ENCODE measurements at places on chromosomes 2 and 18.

DNA sequence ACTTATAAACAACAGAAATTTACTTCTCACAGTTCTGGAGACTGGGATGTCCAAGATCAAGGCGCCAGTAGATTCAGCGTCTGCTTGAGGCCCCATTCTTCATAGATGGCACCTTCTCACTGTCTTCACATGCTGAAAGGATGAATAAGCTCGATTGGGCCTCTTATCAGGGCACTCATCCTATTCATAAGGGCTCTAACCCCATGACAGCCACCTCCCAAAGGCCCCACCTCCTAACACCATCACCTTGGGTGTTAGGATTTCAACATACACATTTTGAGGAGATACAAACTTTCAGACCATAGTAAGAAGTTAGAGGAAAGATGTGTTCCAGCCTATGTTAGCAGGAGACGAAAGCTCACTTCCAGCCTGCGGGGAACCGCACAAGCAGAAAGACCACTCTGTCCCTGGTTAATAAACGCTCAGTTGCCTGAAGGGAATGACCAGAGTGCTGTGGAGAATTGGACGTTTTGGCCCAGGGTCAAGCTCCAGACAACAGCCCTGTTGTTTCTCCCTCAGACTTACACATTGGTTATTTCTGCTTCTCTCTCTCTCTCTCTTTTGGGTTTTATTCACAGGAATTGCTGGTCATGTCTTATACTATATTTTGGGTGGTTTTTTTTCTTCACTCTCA is 90.3 kb downstream of the MAPRE2 start:
- DNase-seq: no peak

- DNase-seq: no peak
Observed at GRCh38 chr2:232361646-232362045, 16.9 kb upstream of the ALPP start.

DNA sequence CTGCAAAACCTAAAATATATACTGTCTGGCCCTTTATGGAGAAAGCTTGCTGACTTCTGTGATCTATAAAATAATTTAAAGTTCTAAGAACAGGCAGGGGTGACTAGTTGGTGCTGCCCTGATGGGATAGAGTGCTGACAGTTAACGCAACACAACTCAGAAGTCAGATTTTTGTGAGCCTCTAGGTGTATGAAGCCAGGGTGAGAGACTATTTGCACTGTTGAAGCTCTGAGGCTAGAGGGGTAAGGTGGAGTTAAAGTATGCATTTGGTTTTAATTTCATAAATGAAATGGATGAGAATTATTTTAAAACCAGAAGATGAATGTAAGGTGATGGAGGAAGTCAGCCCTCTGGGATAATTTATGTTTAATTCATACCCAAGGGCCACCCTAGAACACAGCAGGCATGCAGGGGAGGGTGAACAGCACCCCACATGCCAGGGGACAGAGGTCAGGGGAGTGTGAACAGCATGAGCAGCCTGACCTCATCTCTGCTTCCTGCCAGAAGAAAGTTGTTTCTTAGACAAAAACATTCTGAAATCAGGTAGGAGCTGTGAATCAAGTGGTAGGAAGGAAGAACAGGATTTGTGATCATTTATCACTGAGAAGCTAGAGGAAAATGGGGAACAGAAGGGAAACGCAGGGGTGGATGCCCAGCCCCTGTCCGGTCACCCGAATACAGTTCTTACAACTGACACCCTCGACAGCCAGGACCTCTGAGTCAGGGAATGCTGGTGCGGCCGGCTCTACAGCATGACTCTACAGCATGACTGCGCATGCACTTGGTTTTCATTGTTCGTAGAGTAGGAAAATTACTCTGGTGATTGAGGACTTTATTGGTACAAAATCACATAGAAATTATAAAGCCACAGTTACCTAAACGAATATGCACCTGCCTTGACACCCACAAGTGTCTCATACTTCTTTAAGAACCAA is 93.1 kb downstream of the MBP start:
- DNase-seq: no peak

GRCh38 chr2:138237667-138238384 is 263.7 kb upstream of the SPOPL start:
- DNase-seq: no peak

- no peak for DNase-seq
Observed at GRCh38 chr2:204024503-204024902, 87.9 kb downstream of the ICOS start.

- no peak for DNase-seq
Observed at GRCh38 chr2:110979471-110980338, 141.0 kb upstream of the BCL2L11 start.

Data from T-helper 22 cell (primary cell).